ENCODE measurements at places on chromosomes 7 and 10.
A peak's percentile ranks its signal among the peaks of the same experiment; 100 is the strongest.

- peak; percentile 6 for DNase-seq
These were observed 30.0 kb upstream of the SGMS1 start for GRCh38 chr10:50653758-50654157.

- peak; percentile 28 for DNase-seq
These were observed 39.5 kb upstream of the SLF2 start for GRCh38 chr10:100873146-100873826.

- no peak for DNase-seq
These were observed 180.3 kb upstream of the PLXNA4 start for GRCh38 chr7:132756484-132756990.

DNA sequence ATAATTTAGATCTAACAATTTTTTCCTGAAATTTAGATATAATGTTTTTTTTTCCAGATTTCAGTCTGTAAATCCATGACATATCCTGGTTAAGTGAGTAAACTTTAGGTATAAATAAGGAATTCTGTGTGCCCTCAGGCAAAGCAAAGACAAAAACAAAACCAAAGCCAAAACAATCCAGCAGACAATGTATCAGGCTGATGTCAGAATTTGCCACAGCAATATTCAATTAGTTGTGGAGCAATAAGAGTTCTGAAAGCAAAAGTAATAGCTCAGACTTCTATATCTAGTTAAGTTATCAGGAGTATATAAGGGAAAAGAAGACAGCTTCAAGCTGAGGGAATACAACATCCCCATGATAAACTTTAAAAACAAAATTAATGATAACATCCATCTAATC lies 82.0 kb downstream of the MKX start:
- DNase-seq, result no peak

DNA sequence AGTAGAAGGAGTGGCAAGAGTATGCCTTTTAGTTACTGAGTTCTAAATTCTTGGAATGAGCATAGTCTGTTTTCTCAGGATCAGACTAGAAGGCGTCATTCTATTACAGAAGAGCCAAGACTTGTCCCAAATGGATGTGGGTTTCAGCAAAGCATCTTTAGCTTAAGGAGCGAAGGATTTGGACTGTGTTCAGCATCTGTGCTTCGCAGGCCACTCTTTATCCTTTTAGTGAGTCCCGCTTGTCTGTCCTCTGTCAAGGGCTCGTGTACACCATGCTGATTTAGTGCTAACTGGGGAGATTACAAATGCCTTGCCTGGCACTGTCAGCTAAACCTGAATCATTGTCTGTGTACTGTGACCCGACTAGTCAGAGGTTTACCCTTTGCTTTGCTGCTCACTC lies 465.7 kb downstream of the AUTS2 start:
- DNase-seq, result no peak

- peak; percentile 82 for DNase-seq
These were observed 25.6 kb downstream of the RNF216 start for GRCh38 chr7:5755704-5756504.

- no peak for DNase-seq
These were observed 137.4 kb downstream of the FAM53B start for GRCh38 chr10:124606822-124607221.

- DNase-seq, result no peak
These were observed 308.1 kb upstream of the ZMIZ1 start for GRCh38 chr10:78760463-78761310.

DNA sequence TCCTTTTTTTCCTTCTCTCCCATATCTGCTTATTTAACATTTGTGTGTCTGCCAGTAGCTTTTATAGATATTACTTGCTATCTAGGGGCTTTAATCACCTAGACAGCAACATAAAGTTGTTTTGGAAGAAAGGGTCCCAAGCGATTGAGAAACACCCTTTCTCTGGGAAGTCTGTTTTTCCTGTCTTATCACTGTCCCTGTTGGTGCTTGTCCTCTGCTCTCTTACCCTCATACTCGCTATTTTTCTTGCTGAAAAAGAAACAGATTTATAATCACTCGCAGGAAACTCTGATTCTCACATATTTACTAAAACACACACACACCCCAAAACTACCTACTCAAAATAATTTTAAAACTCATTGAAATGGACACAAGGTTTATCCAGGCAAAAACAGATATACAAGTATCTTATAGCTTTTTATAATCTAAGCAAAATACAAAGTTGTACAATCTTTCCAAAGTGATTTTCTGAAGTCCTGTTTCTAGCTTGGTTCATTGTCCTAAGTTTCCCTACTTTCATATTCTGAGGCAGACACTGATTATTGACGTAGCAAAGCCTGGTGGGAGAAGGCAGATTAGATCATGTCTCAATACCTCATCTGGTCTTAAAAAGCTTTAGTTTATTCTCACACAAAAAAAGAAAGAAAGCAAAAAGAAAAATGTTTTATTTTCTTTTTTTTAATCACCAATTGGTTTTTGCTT lies 157.3 kb downstream of the CACNA2D1 start:
- DNase-seq, result no peak

DNA sequence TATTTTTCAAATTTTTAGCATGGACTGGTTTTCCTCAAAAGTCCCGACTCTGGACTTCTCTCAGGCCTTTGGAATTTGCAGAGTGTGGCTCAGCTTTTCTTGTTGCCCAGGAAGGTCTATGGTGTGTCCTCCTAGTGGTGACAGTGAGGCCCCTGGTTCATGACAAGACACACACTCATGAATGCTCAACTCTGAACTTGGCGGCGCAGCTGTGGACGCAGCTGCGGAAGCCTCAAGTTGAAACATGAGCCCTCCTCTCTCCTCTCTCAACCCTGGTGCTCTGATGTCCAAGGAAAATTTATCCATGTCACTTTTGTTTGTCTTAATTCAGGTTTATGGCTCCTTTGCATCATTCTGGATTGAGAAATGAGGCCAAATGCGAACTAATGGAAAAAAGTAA lies 183.9 kb downstream of the HECW1 start:
- DNase-seq, result no peak

DNA sequence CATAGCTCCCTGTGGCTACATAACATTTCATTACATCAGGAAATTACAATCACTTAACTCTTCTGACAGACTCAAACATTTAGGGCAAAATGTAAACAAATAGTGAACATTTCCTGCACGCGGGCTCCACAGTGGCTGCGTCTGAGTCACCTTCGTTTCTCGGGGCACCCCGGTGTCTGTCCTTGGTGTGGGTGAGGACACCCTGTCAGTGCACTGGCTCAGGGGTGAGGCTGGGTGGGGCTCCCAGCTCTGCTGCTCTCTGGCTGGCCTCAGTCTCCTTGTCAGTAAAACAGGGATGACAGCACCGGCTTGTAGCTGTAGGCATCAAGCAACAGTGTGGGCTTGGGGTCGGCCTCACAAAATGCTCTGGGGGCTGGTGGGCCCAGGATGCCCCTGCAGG lies 237.1 kb upstream of the SHH start:
- no peak for DNase-seq

- DNase-seq, result no peak
These were observed 56.7 kb downstream of the OSBPL3 start for GRCh38 chr7:24923172-24923865.

DNA sequence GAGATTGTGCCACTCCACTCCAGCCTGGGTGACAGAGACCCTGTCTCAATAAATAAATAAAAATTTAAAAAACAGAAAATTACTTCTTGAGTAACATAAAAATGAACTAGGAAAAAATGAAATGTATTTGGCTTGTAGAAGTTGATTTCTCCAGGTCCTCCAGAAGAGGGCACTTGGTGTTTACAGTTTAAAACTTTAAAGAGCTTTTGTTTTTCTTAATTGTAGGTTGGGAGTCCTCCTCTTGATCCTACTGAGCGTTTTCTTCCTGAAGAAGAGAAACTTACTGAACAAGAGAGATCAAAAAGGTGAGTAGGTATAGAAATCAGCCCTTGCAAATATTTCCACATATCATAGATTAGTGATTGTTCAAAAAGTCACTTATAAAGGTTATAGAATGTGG lies 16.2 kb downstream of the KIFBP start:
- peak; percentile 83 for DNase-seq

DNA sequence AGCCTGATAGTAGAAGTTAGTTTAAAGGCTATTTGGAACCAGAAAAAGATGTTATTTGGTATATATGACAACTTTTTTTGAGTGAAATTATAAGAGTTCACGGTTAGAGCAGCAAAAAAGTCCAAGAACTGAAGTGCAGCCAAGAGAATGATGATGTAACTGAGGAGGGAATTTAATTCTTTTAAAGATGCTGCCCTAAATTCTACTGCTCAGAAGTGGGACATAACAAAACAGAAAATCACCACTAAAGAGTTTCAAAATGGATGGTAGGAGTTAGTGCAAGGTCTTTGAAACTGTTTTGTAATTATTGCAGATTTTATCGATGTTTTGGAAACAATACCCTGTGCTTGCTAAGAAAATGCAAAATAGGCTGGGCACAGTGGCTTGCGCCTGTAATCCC lies 6.5 kb downstream of the SAMD8 start:
- peak; percentile 55 for DNase-seq

DNA sequence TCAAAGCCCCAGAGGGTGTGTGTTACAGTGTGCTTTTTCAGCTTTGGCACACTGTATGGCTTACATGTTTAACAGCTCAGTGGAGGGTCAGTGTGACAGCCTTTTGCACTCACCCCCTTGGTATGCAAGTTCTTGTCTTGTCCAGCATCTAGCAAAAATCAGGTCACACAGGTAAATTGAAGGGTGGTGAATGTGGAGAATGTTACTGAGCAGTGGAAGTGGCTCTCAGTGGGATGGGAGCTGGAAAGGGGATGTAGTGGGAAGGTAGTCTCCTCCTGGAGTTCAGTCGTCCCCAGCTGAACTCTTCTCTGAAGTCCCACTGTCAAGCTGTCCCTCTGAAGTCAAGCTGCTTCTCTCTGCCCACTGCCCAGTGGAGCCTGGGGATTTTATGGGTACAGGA lies 21.0 kb upstream of the C10orf90 start:
- no peak for DNase-seq

DNA sequence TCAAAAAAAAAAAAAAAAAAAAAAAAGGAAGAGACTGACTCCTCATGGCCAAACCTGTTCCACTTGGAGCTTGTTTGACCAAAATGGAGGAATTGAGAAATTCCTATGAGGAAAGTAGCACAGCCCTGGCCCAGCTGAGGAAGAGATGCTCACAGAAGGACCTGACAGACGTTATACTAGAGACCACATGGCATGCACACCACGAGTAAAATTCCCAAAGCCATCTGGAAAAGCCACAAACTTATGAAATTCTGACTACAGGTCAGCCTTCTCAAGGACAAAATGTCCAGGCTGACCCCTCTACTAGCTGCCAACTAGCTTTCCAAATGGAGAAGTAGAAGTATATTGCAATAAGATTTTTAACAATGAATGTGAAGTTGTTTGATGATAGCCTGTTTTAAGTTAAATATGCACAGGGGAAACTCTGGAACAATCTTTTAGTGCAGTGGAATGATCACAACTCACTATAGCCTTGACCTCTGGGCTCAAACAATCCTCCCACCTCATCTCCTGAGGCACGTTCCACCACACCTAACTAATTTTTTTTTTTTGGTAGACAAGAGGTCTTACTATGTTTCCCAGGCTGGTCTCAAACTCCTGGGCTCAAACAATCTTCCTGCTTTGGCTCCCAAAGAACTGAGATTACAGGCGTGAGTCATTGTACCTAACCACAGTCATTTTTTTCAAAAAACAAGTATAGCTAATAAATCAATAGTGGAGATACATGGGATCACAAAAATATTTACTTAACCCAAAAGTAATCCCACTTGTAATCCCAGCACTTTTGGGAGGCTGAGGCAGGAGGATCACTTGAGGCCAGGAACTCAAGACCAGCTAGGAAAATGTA lies 75.7 kb downstream of the AKR1D1 start:
- peak; percentile 1 for DNase-seq

DNA sequence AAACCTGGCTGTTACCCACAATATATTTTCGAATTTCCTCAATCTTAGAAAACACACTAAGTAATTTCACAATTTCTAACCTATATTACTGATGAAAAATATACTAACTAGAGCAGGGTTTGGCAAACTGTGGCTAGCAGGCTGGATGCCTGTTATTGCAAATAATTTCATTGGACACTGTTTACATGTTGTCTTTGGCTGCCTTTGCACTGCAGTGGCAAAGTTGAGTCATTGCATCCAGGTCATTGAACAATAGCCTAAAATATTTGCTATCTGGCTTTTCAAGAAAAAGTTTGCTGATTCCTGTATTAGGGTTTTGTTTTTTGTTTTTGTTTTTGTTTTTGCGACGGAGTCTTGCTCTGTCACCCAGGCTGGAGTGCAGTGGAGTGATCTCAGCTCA lies 47.2 kb downstream of the KIF11 start:
- DNase-seq, result peak; percentile 65

DNA sequence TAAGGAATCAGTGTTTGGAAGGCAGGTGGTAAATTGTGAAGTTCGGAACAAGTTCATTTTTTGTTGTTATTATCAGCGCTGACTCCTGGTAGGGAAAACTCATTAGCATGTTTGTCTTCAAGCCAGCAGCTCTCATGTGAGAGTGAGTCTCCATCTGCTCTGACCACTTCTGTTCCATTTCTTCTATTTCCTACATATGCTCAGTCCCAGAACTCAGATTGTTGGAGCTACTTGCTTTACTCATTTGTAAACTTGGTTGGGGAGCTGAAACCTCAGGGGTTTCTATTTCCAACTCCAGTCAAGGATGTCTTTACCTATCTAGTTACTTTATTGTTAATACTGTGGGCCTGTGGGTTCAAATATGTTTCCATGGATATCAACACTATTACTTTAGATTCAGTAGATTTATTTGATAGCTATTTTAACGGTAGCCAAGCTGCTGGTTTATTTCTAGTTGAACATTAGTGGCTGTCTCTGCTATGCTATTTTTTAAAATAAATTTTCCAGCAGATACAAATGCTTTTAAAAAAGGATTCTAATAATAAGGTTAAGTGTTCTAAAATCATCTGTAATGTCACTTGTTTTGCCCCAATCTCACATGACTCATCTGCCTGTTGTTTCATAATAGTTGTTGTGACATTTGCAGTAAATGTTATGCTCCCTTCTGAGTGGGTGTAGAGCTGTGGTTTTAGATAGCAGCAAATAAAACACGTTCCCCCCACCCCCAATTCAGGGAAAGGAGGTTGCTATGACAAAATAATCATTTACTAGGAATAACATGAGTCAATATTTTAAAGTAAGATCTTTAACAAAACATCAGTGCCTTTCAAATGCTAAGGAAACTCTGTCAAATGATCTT lies 143.3 kb downstream of the HDAC9 start:
- peak; percentile 44 for DNase-seq

DNA sequence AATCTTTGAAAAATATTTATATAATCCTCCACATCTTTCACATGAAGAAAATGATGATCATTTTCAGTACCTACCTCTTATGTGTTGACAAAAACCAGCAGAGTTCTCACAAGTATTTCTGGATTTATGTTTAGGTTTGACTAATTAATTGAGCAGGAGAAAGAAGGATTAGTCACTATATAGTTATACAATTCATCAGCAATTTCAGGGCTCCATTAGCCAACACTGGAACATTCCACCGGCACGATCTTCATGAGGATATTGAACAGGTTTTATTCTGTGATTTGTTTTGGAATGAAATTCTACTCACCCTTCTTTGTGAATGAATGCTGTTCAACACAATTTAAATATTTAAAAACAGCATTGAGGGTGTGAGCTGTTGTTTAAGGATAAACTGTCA lies 163.2 kb downstream of the SEM1 start:
- DNase-seq, result no peak

DNA sequence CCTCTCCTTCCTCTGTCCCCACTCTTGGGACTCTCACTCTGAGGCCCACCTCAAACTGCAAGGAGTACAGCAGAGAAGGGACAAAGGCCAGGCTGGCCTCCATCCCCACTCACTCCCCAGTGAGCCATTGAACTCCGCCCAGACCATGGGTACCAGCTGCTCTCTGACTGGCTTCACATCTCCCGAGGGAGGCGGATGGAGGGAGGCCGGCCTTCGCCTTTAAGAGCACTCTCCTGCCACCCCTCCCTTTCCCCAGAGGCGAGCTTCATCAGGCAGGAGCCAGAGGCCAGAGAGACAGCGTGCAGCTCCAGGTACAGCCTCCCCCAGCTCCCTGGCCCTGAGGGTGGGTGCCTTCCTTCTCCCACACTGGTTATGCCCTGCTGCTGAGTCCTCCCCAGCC lies 1.8 kb upstream of the LDB3 start:
- no peak for DNase-seq
